Calu3 (cell line): ENCODE measurements at places on chromosomes 12 and 14.
A peak's percentile ranks its signal among the peaks of the same experiment; 100 is the strongest.

DNA sequence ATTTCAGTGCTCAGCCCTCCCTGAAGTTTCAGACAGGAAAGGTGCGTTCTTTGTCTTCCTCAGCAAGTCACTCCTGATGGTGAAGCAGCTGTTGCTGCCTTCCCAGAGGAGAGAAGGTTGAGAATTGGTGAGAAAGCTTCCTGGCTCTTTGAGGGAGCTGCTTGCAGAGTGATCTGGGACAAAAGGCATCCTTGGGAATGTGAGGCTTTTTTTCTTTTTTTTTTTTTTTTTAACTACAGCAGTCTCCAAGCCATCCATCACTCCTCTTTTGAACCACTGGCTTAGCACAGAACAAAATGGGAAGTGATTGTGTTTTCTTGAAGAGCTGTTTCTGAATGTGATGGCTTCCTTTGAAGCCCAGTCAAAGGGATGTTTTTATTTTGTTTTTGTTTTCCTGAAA lies 120.4 kb upstream of the LRIG3 start:
- peak overlapping the region; percentile 28 for H3K4me3 ChIP-seq
- H3K27me3 ChIP-seq = no peaks in the 10 kb centered on the region
- peaks cover 66% of the 10 kb centered on the region for H3K4me1 ChIP-seq
- H3K36me3 ChIP-seq = peaks cover 35% of the 10 kb centered on the region

GRCh38 chr14:24013654-24014514 lies 25.2 kb downstream of the DHRS4L2 start:
- peaks cover 43% of the 10 kb centered on the region for H3K27me3 ChIP-seq
- H3K4me3 ChIP-seq = no peak overlapping the region
- H3K27ac ChIP-seq = no peak overlapping the region

DNA sequence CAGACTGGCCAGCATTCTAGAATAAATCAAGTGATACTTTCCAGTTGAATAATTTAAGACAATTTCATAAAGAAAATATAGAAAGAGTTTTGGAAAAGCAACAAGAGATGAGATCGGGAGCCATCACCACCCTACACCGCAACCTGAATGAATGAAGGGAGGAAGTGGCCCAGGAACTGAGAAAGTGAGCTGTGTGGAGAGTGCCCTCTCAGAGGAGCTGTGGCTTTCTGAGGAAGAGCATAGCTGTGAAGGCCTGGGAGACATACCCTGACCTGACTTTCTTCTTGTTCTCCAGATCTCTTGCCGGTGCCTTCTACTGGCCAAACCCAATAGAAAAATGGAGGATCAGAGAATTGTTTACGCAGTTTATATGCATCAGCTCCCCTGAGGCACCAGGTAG lies 79.3 kb upstream of the TSPAN8 start:
- H3K27me3 ChIP-seq = no peaks in the 10 kb centered on the region
- DNase-seq = no peak
- no peak overlapping the region for H3K4me3 ChIP-seq
- no peak overlapping the region for H3K27ac ChIP-seq

- no peak overlapping the region for H3K4me3 ChIP-seq
- H3K36me3 ChIP-seq = no peaks in the 10 kb centered on the region
- no peaks in the 10 kb centered on the region for H3K4me1 ChIP-seq
- no peak for DNase-seq
Measured at GRCh38 chr14:106343626-106344025, 817.2 kb downstream of the TMEM121 start.

DNA sequence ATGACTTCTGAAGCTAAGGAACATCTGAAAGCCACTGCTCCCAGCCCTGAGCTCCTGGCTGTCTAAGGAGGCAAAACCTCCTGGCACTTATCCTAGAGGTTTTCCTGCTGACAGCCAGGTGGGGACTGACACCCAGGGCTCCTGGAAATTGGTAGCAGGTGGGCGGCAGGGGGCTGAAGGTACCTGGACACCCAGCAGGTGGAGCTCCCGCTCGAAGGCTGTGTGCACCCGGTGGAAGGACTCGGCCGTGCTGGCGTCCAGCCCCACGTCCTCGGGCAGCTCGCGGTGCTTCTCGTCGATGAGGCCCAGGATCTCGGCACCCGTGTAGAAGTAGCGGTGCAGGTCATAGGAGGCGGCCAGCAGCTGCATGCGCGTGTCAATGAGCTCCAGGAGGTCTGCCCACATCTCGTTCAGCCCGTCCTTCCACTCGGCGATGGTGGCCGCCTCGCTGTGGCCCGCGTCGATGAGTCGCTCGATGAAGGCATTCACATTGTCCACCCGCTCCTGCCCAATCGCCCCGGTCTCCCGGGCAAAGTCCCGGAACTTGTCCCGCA lies 68.2 kb downstream of the PLEKHG3 start:
- no peaks in the 10 kb centered on the region for H3K36me3 ChIP-seq
- peaks cover 67% of the 10 kb centered on the region for H3K27me3 ChIP-seq
- DNase-seq = no peak
- no peak overlapping the region for H3K4me3 ChIP-seq

- H3K27me3 ChIP-seq = no peaks in the 10 kb centered on the region
- no peak for DNase-seq
- no peaks in the 10 kb centered on the region for H3K36me3 ChIP-seq
- no peak overlapping the region for H3K27ac ChIP-seq
Measured at GRCh38 chr12:17778242-17778641, 311.8 kb downstream of the RERGL start.

DNA sequence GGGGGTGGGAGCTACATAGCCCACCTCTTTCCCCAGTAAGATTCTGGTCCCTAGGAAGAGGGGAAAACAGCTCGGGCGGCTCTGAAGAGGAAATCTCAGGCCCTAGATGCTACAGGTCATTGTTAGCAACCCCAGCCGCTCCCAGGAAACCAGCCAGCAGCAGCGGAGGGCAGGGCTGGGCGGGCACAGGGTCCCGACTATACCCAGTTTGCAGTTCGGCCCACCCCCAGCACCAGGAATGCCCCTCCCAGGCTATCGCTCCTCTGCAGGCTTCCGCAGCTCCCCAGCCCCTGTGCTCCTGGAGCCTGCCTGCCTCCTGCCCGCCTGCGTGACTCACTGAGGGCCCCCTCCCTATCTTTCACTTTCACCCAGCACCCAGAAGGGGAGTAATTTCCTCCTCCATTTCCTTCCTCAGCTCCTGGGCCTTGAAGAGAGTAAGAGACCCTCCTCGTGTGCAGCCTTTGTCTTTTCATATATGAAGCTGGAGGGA lies 27.2 kb upstream of the PNMA1 start:
- peak; percentile 83 for DNase-seq
- H3K36me3 ChIP-seq = peaks cover 42% of the 10 kb centered on the region
- no peaks in the 10 kb centered on the region for H3K27me3 ChIP-seq
- H3K4me3 ChIP-seq = peak overlapping the region; percentile 57

DNA sequence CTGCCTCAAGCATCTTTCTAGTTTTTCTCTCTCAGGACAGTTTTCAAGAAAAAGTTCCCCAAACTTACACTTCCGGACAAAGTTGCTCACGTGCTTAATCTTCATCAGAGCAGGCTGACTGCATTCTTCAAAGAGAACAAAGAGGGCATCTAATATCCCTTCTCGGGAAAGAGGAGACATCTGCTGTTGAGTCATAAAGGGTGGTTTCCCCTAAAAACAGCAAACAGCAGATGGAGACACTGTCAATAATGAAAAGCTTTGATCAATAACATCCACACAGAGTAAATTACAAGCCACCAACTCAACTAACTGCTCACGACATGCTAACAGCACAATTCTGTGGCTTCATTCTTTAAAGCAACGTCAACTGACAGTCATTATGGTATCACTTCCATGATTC lies 8.1 kb downstream of the CIT start:
- H3K36me3 ChIP-seq = no peaks in the 10 kb centered on the region
- H3K27ac ChIP-seq = no peak overlapping the region
- DNase-seq = no peak
- no peak overlapping the region for H3K4me3 ChIP-seq
- H3K27me3 ChIP-seq = no peaks in the 10 kb centered on the region

GRCh38 chr12:12890543-12891079 lies 751 bp upstream of the GPRC5A start:
- H3K4me1 ChIP-seq = peaks cover 51% of the 10 kb centered on the region
- H3K27ac ChIP-seq = peak overlapping the region; percentile 76
- H3K4me3 ChIP-seq = peak overlapping the region; percentile 95

DNA sequence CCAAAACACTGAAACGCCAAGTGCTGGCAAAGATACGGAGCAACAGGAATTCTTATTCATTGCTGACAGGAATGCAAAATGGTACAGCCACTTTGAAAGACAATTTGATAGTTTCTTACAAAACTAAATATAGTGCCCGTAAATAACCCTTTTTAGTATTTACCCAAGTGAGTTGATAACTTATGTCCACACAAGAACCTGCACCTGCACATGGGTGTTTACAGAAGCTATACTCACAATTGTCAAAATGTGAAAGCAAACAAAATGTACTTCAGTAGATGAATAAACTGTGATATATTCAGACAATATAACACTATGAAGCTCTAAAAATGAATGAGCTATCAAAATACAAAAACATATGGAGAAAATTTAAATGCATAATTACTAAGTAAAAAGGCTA lies 86.6 kb downstream of the ATXN7L3B start:
- no peak overlapping the region for H3K27ac ChIP-seq
- H3K36me3 ChIP-seq = no peaks in the 10 kb centered on the region
- DNase-seq = no peak

- H3K27ac ChIP-seq = no peak overlapping the region
- DNase-seq = peak; percentile 19
- H3K36me3 ChIP-seq = peaks cover 9% of the 10 kb centered on the region
- H3K4me3 ChIP-seq = no peak overlapping the region
- peaks cover 21% of the 10 kb centered on the region for H3K4me1 ChIP-seq
Measured at GRCh38 chr12:29889737-29890136, 106.0 kb upstream of the TMTC1 start.

- H3K4me3 ChIP-seq = no peak overlapping the region
- DNase-seq = no peak
- H3K27ac ChIP-seq = no peak overlapping the region
- H3K4me1 ChIP-seq = no peaks in the 10 kb centered on the region
Measured at GRCh38 chr12:107135177-107135576, 41.8 kb upstream of the CRY1 start.

DNA sequence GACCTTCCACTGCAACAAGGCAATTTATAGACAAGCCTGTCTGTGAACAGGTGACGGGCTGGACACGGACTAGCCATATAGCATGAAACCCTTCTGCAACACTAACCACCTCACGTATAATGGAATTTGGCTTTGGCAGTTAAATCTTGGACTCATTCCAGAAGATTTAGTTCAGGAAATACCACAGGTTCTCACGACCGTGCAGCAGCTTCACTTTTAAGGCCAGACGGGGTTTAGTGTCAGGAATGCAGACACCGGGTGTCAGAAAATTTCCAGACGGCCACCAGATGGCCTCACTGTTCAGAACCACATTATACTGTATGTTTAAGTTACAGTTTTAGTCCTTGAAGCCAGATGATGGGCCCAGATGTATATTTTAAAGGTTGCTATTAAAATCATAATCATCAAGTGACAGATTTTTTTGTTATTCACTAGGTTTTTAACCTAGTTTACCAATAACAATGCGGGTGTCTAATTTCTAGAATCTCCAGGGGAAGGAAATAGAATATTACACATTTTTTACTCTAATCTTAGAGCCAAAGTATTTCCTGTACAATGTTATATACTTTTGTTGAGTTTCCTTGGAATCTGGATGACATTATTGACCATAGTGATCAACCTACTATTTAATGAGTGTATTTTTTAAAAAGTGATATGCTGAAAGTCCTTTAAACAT lies 90.5 kb upstream of the TMPO start:
- peaks cover 24% of the 10 kb centered on the region for H3K4me1 ChIP-seq
- H3K27ac ChIP-seq = no peak overlapping the region
- no peak overlapping the region for H3K4me3 ChIP-seq
- H3K36me3 ChIP-seq = no peaks in the 10 kb centered on the region
- no peaks in the 10 kb centered on the region for H3K27me3 ChIP-seq

DNA sequence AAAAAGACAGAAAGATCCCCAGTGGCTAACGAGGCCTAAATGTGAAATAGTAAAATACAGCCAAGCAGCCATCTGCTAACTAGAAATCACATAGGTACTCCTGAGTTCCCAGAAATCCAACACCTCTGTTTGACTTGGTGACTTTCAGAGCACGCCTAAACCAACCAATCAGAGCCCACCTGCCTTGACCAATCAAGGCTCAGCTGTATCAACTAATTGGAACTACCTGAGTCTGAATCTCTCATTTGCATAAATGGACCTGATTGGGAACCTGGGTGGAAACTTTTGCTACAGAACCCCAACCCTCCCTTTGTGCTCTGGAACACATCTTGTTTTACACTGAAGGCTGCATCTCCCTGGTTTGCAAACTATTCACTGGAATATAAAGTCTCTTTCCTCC lies 5.1 kb upstream of the TCL1B start:
- peaks cover 64% of the 10 kb centered on the region for H3K27me3 ChIP-seq
- H3K4me1 ChIP-seq = no peaks in the 10 kb centered on the region
- H3K27ac ChIP-seq = no peak overlapping the region
- no peak overlapping the region for H3K4me3 ChIP-seq
- DNase-seq = no peak

- peak overlapping the region; percentile 92 for H3K27ac ChIP-seq
- H3K4me1 ChIP-seq = peaks cover 60% of the 10 kb centered on the region
- no peaks in the 10 kb centered on the region for H3K27me3 ChIP-seq
- DNase-seq = peak; percentile 57
Measured at GRCh38 chr14:49946320-49947141, 53.6 kb downstream of the ARF6 start.

- no peak overlapping the region for H3K4me3 ChIP-seq
- peaks cover 6% of the 10 kb centered on the region for H3K36me3 ChIP-seq
- H3K4me1 ChIP-seq = peaks cover 6% of the 10 kb centered on the region
- no peak overlapping the region for H3K27ac ChIP-seq
- DNase-seq = no peak
Measured at GRCh38 chr14:70827752-70828151, 18.4 kb upstream of the MAP3K9 start.

- no peaks in the 10 kb centered on the region for H3K27me3 ChIP-seq
- H3K27ac ChIP-seq = no peak overlapping the region
- DNase-seq = no peak
- H3K4me3 ChIP-seq = no peak overlapping the region
Measured at GRCh38 chr12:26630546-26631027, 202.4 kb downstream of the ITPR2 start.

- DNase-seq = peak; percentile 54
- H3K36me3 ChIP-seq = peaks cover 50% of the 10 kb centered on the region
- H3K4me3 ChIP-seq = no peak overlapping the region
- H3K4me1 ChIP-seq = no peaks in the 10 kb centered on the region
- no peaks in the 10 kb centered on the region for H3K27me3 ChIP-seq
Measured at GRCh38 chr12:132638541-132639408, 20.2 kb downstream of the P2RX2 start.

DNA sequence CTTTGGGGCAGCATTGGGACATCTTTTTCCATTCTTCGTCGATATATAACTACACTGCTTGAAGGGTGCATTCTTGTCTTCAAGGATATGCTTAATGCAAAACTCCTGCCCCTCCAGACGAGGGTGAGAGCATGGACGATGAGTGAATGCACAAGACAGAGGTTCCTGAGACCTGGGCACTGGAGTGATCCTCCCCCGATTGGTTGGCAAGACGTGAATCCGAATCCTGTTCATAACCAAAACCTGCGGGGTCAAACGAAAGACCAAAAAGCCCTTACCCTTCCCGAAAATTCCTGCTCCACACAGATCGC lies 684 bp downstream of the KANSL2 start:
- H3K4me1 ChIP-seq = peaks cover 14% of the 10 kb centered on the region
- no peaks in the 10 kb centered on the region for H3K27me3 ChIP-seq
- H3K4me3 ChIP-seq = peak overlapping the region; percentile 88
- H3K36me3 ChIP-seq = peaks cover 30% of the 10 kb centered on the region
- H3K27ac ChIP-seq = peak overlapping the region; percentile 86

GRCh38 chr14:54120260-54120659 lies 163.6 kb upstream of the BMP4 start:
- no peak overlapping the region for H3K4me3 ChIP-seq
- H3K27ac ChIP-seq = no peak overlapping the region
- H3K27me3 ChIP-seq = no peaks in the 10 kb centered on the region
- DNase-seq = no peak
- H3K4me1 ChIP-seq = peaks cover 21% of the 10 kb centered on the region
